CD8-positive, alpha-beta memory T cell (primary cell): ENCODE measurements at places on chromosomes 3 and 15. TPM values are rescaled to one million over a fixed set of nuclear protein-coding genes. Genes with fewer than 3 reads are reported as not detected.

Gene KLHL40
- total RNA-seq = not detected

Gene FILIP1L
- 0.27 TPM for total RNA-seq

Gene SEMA5B
- total RNA-seq = not detected

DNA sequence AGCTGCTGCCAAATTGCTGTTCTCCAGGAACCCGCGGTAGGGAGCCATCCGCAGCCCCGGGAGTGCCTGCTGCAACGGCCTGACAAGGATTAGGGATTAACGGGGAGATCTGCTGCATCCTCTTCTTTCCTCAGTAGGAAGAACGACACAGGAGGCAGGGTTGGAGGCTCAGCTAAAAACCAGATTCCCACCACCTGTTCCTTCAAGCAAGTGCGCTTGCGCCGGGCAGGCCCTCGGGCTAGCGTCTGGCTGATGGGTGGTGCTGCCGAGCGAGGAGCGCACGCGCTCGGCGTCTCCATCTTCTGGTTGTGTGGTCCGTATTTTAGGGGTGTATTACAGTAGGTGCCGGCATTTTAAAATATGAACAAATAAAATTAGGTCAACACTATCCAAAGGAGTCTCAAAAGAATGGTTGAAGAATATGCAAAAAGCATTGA is 25.4 kb upstream of the SLC25A26 start:
- no peaks in the 10 kb centered on the region for H3K36me3 ChIP-seq
- no peak overlapping the region for H3K4me3 ChIP-seq
- H3K27ac ChIP-seq = no peak overlapping the region
- no peak for DNase-seq
- no peaks in the 10 kb centered on the region for H3K4me1 ChIP-seq
- H3K27me3 ChIP-seq = no peaks in the 10 kb centered on the region

GRCh38 chr15:84798436-84798946 is 18.7 kb upstream of the ALPK3 start:
- H3K27ac ChIP-seq = no peak overlapping the region
- no peak for DNase-seq
- no peak overlapping the region for H3K4me3 ChIP-seq
- peaks cover 32% of the 10 kb centered on the region for H3K36me3 ChIP-seq
- H3K4me1 ChIP-seq = no peaks in the 10 kb centered on the region

DNA sequence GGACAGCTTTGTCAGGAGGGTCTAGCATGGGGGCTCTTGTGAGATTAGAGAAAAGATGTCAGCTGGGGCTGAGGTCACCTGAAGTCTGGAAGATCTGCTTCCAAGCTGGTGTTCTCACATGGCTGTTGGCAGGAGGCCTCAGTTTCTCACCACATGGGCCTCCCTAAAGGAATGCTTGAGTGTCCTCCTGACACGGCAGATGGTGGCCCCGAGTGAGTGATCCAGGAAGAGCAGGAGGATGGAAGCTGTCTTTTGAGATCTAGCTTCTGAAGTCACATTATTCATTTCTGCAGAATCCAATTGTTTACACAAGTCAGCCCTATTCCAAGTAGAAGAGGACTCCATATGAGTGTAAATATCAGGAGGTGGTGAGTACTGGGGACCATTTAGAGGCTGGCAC is 344.0 kb upstream of the PROK2 start:
- H3K36me3 ChIP-seq = no peaks in the 10 kb centered on the region
- H3K4me3 ChIP-seq = no peak overlapping the region
- no peaks in the 10 kb centered on the region for H3K4me1 ChIP-seq

DNA sequence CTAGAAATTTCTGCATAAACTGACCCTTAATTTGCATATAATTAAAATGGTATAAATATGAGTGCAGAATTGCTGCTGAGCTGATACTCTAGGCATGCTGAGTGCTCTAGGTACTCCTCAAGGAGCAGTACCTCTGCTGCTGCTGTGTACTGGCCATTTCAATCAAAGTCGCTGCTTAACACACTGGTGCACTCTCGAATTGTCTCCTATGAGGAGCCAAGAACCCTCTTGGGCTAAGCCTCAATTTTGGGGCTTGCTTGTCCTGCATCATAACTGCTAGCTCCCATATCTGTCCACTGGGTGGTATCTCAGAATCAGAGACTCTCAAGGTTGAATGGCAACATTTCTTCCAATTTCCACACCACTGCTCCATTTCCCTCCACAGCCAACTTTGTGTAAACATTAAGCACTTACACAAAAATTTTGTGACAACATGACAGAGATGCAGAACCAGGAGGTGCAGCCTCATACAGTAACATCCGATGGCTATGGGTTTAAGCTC is 82.5 kb downstream of the XXYLT1 start:
- DNase-seq = no peak
- H3K4me3 ChIP-seq = no peak overlapping the region
- no peaks in the 10 kb centered on the region for H3K4me1 ChIP-seq
- no peak overlapping the region for H3K27ac ChIP-seq

- H3K27ac ChIP-seq = no peak overlapping the region
- no peaks in the 10 kb centered on the region for H3K4me1 ChIP-seq
- DNase-seq = no peak
- H3K4me3 ChIP-seq = no peak overlapping the region
Measured at GRCh38 chr15:93121107-93121506, 32.1 kb upstream of the RGMA start.
